Panc1 (cell line): ENCODE measurements at places on chromosomes 12 and 14. TPM values are rescaled to one million over a fixed set of nuclear protein-coding genes. Genes with fewer than 3 reads are reported as not detected.

The PZP gene
- total RNA-seq, result not detected

The ERBB3 gene
- 0.90 TPM for total RNA-seq

The CDKN1B gene
- 25.9 TPM for total RNA-seq

The ALKBH2 gene
- 41.6 TPM for total RNA-seq

The SYNDIG1L gene
- total RNA-seq, result not detected

The PMCH gene
- not detected for total RNA-seq

The IL26 gene
- total RNA-seq, result not detected

The SHMT2 gene
- total RNA-seq, result 67.1 TPM

The ALDH2 gene
- 9.0 TPM for total RNA-seq

DNA sequence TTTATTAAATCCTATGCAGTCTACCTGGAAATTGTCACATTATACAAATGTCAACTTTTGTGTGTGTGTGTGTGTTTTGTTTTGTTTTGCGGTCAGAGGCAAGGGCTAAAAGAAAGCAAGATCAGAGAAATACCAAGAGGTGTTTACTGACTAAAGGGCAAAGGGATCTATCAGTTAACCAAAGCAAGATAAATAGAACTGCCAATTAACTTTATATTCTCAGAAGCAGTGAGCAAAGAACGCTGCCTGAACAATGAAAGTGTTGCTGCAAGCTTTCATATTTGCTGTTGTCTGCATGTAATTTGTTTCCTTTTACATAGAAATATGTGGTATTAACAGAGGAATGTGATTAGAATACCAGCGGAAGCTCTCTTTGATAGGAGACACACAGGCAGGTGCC lies 30.9 kb downstream of the CCDC60 start:
- no peak overlapping the region for H3K4me3 ChIP-seq
- no peak overlapping the region for H3K27ac ChIP-seq
- no peaks in the 10 kb centered on the region for H3K4me1 ChIP-seq
- H3K36me3 ChIP-seq, result no peaks in the 10 kb centered on the region
- peaks cover 9% of the 10 kb centered on the region for H3K27me3 ChIP-seq

DNA sequence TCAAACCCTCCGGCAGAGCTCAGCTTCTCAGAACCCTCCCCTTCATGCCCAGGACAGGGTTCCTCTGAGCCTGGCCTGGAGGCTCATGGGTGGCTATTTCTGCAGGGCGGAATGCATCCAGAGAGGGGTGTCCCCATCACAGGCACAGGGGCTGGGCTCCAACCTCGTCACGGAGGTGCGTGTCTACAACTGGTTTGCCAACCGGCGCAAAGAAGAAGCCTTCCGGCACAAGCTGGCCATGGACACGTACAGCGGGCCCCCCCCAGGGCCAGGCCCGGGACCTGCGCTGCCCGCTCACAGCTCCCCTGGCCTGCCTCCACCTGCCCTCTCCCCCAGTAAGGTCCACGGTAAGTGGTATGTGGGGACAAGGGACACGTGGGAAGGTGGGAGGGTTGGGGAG lies 15.7 kb downstream of the HNF1A start:
- no peak overlapping the region for H3K4me3 ChIP-seq
- DNase-seq, result no peak
- no peak overlapping the region for H3K27ac ChIP-seq
- no peaks in the 10 kb centered on the region for H3K36me3 ChIP-seq

DNA sequence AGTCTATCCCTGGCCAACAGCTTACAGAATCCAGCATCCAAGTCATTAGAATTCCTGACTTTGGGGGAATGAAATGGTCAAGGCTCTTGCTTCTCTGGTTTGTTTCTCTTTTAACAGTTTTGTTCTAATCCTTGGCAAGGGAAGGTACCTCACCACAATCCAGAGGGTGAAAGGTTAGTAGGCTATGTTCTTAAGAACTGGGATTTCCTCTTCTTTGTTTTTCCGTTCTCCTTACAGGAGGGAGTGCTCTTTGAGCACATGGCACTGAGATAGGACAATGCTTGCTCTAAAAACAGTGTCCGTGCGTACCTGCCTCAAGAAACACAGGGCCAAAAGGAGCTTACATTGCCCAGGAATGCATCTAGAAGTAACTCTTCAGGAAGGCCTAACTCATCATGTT lies 156.6 kb downstream of the GCH1 start:
- DNase-seq, result no peak
- no peaks in the 10 kb centered on the region for H3K4me1 ChIP-seq
- no peak overlapping the region for H3K27ac ChIP-seq
- H3K27me3 ChIP-seq, result no peaks in the 10 kb centered on the region
- no peaks in the 10 kb centered on the region for H3K36me3 ChIP-seq

- H3K27me3 ChIP-seq, result peaks cover 14% of the 10 kb centered on the region
- H3K36me3 ChIP-seq, result no peaks in the 10 kb centered on the region
Observed at GRCh38 chr14:77140359-77141213, 1.0 kb downstream of the ZDHHC22 start.

- no peaks in the 10 kb centered on the region for H3K27me3 ChIP-seq
- peaks cover 29% of the 10 kb centered on the region for H3K4me1 ChIP-seq
- peak; percentile 95 for DNase-seq
- H3K36me3 ChIP-seq, result no peaks in the 10 kb centered on the region
- peak overlapping the region; percentile 97 for H3K27ac ChIP-seq
Observed at GRCh38 chr12:124939421-124940142, 25.1 kb upstream of the UBC start.

- H3K27ac ChIP-seq, result no peak overlapping the region
- no peak for DNase-seq
- H3K4me3 ChIP-seq, result no peak overlapping the region
- no peaks in the 10 kb centered on the region for H3K36me3 ChIP-seq
Observed at GRCh38 chr12:80858356-80858755, 79.4 kb downstream of the LIN7A start.

DNA sequence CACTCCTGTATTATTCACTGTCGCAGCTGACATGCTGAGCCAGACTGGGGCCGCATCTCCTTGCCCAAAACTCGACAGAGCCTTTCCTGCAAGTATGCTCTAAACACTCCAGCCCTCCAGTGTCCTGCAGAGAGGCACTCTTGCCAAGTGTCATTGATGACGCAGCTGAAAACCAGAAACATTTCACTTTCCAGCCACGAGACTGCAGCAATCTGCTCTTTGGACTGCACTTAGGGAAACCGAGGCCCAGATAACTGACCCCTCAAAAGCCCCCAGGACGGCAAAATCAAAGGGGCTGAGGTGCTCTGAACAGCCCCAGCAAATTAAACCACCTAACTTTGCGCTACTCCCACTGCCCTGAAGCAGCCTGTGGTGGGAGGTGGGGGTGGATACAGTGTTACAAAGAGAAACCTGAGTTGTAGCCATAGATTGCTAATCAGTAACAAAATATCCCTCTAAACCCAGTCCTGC lies 2.6 kb downstream of the CCDC85C start:
- peaks cover 52% of the 10 kb centered on the region for H3K4me1 ChIP-seq
- DNase-seq, result no peak
- H3K27ac ChIP-seq, result peak overlapping the region; percentile 84
- peaks cover 2% of the 10 kb centered on the region; the same call in 1 of the 2 replicates for H3K36me3 ChIP-seq

- no peak for DNase-seq
- H3K36me3 ChIP-seq, result no peaks in the 10 kb centered on the region
- H3K27ac ChIP-seq, result no peak overlapping the region
Observed at GRCh38 chr12:57456145-57456700, 1.1 kb downstream of the INHBE start.

DNA sequence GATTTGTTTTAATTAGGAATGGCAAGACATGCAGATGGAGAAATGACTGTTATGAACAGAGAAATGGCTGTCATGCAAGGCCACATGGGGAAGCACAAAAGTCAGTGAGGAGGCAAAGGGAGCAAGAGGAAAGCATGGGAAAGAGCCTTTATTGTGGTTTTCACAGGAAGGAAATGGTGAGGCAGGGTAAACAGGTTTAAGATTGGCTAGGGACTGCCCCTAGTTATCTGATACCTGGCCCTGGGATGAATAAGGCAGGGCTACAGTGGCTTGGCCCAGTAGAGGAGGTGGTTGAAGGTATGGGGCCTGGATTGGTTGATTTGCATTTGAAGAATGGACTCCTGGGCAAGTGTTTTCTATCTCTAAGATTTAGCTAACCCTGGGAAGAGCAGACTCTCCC lies 168.7 kb upstream of the CNOT2 start:
- no peaks in the 10 kb centered on the region for H3K4me1 ChIP-seq
- DNase-seq, result no peak
- H3K27ac ChIP-seq, result no peak overlapping the region

DNA sequence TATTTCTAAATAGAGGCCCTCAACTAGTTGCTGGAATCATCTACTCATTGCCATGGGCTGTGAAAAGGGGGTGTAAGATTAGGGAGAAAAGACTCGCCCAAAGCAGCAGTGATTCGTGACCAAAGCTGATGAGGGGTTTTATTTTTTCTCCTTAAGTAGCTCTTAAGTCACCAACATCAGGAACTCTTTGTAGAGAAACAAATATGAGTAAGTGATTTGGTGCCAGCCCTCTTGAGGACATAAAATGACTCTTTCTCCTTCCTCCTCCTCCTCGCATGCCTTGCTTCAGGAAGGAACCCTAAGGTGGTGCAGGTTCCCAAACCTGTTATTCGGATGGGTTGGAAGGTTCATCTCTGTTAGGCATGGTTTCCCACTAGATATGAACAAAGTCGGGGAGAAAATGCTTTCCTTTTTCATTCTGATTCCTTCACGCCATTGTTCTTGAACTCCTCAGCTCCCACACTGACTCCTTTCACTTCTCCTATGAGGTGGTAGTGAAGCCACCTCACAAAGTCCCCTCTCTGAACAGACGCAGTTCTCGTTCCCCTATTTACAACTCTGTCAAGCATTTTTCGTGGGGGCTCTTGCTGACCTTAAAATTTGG lies 113.4 kb downstream of the ETV6 start:
- H3K36me3 ChIP-seq, result no peaks in the 10 kb centered on the region
- DNase-seq, result no peak
- H3K27me3 ChIP-seq, result no peaks in the 10 kb centered on the region
- no peak overlapping the region for H3K4me3 ChIP-seq
- no peak overlapping the region for H3K27ac ChIP-seq

DNA sequence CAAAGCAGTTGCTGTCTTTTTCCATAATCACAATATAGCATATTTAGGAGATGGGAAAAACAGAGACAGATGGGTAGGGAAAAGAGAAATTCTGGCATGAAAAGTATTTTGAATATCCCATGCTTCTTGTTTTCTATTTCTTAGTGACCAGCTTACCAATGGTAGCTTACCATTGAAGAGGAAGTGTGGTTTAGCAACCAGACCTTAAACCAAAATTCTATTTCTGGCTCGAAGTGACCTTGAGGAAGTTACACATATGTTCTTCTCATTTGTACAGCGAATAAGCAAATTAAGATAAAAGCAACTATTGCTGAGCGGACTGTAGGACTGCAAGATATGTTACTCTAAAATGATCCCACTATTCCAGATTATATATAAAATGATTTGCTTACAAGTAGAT lies 82.9 kb downstream of the FGD4 start:
- H3K27ac ChIP-seq, result no peak overlapping the region
- H3K4me3 ChIP-seq, result no peak overlapping the region
- no peaks in the 10 kb centered on the region for H3K4me1 ChIP-seq
- no peaks in the 10 kb centered on the region for H3K27me3 ChIP-seq
- no peak for DNase-seq

GRCh38 chr12:57715786-57716185 lies 21.9 kb downstream of the OS9 start:
- H3K27ac ChIP-seq, result no peak overlapping the region
- DNase-seq, result no peak
- no peaks in the 10 kb centered on the region for H3K4me1 ChIP-seq
- H3K36me3 ChIP-seq, result no peaks in the 10 kb centered on the region; the same call in 1 of the 2 replicates
- H3K4me3 ChIP-seq, result no peak overlapping the region
- H3K27me3 ChIP-seq, result no peaks in the 10 kb centered on the region

DNA sequence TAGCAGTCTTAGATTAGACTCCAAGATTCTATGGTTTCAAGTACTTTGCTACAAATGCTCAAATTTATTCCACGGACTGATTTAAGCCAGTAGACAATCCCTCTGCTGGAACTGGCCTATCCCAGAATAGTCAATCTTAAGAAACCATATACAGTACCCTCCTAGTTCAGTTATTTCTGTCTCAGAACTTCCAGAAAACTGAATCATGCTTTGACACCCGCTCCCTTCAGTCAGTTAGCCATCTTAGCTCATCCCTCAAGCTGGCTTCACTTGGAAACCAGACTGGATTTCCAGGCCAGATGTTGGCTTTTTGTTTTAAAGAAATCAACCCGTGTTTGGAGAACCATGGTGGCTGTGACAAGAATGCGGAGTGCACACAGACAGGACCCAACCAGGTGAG lies 125.5 kb downstream of the NT5DC3 start:
- H3K4me1 ChIP-seq, result no peaks in the 10 kb centered on the region
- no peak overlapping the region for H3K4me3 ChIP-seq
- DNase-seq, result no peak
- no peak overlapping the region for H3K27ac ChIP-seq
- H3K27me3 ChIP-seq, result peaks cover 5% of the 10 kb centered on the region; the same call in 1 of the 2 replicates

GRCh38 chr12:42482041-42482747 lies 107.4 kb downstream of the PRICKLE1 start:
- H3K4me3 ChIP-seq, result peak overlapping the region; percentile 54
- H3K27ac ChIP-seq, result peak overlapping the region; percentile 71
- no peak for DNase-seq
- peaks cover 16% of the 10 kb centered on the region for H3K27me3 ChIP-seq
- no peaks in the 10 kb centered on the region for H3K36me3 ChIP-seq
- peaks cover 15% of the 10 kb centered on the region; the same call in 1 of the 2 replicates for H3K4me1 ChIP-seq

- no peaks in the 10 kb centered on the region for H3K36me3 ChIP-seq
- H3K4me3 ChIP-seq, result no peak overlapping the region
- no peaks in the 10 kb centered on the region for H3K4me1 ChIP-seq
- H3K27ac ChIP-seq, result no peak overlapping the region
- no peak for DNase-seq
Observed at GRCh38 chr12:118189741-118190191, 53.8 kb downstream of the PEBP1 start.

- DNase-seq, result no peak
- no peaks in the 10 kb centered on the region for H3K4me1 ChIP-seq
- no peaks in the 10 kb centered on the region; the same call in 1 of the 2 replicates for H3K27me3 ChIP-seq
- no peak overlapping the region for H3K4me3 ChIP-seq
- no peak overlapping the region for H3K27ac ChIP-seq
Observed at GRCh38 chr14:88750945-88751344, 41.8 kb downstream of the EML5 start.

GRCh38 chr14:57576498-57576897 lies 82.8 kb upstream of the CCDC198 start:
- H3K36me3 ChIP-seq, result no peaks in the 10 kb centered on the region
- DNase-seq, result no peak
- H3K4me3 ChIP-seq, result no peak overlapping the region
- no peak overlapping the region for H3K27ac ChIP-seq
- no peaks in the 10 kb centered on the region for H3K27me3 ChIP-seq

DNA sequence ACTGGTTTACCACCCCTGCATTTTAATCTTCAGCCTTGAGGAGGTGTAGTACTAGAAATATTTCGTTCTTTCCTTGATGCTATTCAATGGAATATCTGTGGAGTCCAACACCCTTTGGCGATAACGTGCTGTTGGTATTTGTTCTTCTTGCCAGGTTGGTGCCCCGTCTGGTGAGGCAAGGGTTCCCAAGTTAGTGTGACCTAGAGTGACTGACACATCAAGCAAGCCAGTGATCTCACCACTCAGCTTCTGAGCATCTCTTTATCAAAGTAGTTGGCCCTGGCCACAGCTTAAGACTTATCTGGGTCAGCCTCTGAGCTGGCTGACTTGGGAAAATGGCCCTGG lies 60.2 kb downstream of the PLXNC1 start:
- H3K27me3 ChIP-seq, result peaks cover 2% of the 10 kb centered on the region
- DNase-seq, result no peak
- no peak overlapping the region for H3K27ac ChIP-seq
- H3K4me3 ChIP-seq, result no peak overlapping the region
- no peaks in the 10 kb centered on the region for H3K4me1 ChIP-seq
- no peaks in the 10 kb centered on the region for H3K36me3 ChIP-seq
